ENCODE measurements at places on chromosomes 11 and 22.

DNA sequence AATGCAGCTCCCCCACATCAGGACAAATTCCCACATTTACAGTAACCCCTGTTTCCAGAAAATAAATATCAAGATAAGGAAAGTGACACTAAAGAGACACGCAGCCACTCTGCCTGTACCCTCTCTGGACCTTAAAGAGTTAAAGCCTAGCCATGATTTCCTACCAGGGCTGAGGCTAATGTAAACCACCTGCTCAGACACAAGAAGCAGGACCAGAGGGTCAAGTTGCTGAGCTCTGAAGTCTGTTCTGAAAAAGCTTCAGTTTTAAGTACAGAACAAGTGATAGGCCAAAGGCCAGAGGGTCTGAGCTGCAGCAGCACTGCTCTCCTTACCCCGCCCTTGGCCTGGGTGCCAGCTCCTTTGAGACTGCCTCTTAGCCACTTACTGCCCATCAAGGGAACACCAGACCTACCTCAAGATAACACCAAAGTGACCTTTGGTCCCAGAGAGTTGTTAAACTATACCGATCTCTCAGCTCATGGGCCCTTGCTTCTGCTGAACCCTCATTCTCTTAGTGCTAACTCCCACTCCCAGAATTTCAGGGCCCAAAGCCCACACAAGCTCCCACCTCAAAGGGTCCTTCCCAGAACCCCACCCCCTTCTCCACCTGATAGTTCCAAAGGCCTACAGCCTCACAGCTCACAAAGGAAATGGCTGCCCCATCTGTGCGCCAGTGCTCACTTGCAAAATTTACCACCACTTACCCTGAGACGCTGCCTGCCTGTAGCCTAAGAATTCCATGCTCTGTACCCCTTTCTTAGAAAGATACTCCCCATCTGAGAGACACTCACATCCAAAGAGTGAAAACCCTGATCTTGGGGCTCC is 40.5 kb downstream of the IL18BP start:
- DNase-seq: no peak

- peak; percentile 91 for DNase-seq
Measured at GRCh38 chr11:47177229-47177845, 658 bp upstream of the ARFGAP2 start.

DNA sequence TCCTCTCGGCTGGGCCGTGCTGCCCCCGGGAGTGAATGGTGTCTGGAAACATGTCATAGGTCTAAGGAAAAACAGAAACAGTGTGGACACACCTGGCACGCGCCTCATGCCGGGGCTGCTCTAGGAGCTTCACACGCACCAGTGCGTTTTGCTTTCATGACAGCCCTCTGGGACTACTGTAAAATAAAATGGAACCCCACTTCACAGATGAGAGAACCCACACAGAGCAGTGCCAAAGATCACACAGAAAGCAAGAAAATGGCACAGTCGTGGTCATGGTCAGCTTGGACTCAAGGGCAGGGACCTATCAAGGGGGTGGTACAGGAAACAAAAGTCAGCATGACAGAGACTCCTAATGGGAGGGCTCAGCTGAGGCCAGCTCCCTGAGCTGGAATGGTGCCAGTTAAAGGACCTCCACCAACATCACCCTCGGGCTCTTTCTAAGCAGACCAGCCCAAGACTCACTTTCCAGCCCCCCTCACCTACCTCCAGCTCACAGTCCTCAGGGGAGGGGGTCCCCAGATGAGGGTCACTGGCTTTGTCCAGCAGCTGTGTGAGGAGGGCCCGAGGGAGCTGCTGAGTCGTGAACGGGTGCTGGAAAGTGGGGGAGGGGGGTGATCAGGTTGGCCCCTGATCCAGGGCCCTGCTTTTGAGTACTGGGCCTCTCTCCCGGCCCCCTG is 3.3 kb downstream of the MAP4K2 start:
- no peak for DNase-seq

DNA sequence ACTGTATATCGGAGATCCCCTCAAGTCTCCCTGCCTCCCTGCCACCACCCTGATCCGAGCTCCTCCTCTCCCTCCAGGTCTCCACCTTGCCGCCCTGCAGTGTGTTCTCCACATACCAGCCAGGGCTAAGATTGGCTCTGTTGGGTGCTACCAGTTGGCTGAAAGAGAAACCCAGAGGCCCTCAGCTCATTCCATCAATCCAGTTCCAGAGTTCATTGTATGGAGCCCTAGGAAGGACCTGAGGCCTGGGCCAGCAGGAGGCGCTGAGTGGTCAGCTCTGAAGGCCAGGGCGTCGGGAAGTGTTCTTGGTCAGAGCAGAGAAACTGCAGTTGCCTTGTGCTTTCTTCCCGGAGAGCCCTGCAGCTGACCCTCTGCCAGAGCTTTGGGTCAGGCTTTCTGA is 2.2 kb upstream of the TOP3B start:
- DNase-seq: peak; percentile 30

- DNase-seq: no peak
Measured at GRCh38 chr11:114109206-114110090, 49.9 kb downstream of the ZBTB16 start.

DNA sequence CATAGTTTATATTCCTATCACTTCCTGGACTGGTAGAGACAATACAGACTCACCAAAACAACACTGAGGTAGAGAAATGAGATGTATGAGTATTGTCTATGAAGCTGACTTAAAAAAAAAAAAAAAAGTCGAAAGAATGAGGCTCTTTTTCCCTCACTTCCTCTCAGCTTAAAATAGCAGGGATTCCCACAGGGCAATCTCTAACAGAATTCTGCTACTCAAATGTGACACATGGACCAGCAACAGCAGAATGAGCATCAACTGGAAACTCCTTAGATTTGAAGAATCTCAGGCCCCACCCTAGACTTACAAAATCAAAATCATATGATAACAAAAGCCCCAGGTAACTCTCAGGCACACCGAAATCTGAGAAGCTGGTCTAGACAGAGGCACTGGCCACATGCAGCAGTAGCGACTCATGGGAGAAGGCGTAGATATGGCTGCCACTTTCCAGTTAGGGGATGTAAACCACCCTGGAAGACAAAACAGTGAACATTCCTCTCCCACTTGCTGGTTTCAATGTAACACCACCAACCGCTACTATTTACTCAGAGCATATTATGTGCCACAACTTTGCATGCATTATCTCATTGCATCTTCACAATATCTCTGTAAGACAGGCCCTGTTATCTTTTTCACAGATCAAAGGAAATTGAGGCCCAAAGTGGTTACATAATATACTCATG is 128.0 kb downstream of the RBFOX2 start:
- no peak for DNase-seq

- no peak for DNase-seq
Measured at GRCh38 chr11:12067796-12068357, 42.5 kb upstream of the MICAL2 start.

DNA sequence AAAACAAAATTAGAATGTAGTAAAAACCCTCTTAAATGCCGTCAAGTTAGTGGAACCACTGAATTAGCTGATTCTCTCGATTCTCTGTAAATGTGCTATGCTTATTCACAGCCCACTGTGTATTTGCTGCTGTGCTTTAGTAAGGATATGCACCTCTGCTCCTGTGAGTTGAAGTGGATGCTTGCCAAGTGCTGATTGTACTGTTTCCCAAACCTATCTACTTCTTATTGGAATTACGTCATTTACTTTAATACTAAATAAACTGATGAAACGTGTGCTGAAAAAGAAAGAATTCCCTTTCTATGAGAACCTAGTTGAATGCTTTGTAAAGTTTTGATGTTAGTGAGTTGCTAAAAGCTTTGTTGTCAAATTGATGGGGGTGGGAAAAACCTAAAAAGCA is 158.4 kb downstream of the LRRC4C start:
- no peak for DNase-seq

GRCh38 chr22:36936362-36937116 is 23.1 kb downstream of the CSF2RB start:
- peak; percentile 13 for DNase-seq

- DNase-seq: peak; percentile 86
Measured at GRCh38 chr11:61797263-61797944, 4.7 kb downstream of the FEN1 start.

- DNase-seq: no peak
Measured at GRCh38 chr22:25775531-25775930, 33.5 kb downstream of the MYO18B start.

DNA sequence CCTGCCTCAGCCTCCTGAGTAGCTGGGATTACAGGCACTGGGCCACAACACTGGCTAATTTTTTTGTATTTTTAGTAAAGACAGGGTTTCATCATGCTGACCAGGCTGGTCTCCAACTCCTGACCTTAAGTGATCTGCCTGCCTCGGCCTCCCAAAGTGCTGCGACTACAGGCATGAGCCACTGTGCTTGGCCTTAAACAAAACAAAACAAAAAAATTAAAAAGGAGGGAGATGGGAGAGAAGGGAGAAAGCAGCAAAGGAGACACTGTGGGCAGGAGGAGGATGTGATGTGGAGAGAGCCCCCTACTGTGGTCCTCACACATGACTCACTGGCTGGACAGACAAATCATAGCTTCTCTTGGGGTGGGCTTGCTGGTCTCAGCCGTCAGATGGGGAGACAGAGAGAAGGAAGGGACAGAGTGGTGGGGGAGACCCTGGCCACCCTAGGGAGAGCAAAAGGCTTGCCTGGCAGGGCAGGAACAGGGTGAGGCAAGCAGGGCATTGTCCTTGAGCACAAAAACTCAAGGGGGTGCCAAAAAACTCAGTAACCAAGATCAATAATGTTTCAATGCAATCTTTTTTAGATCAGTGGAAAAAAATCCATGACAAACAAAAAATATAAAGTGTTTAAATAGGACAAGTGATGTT is 31.6 kb downstream of the TPST2 start:
- DNase-seq: no peak

GRCh38 chr11:116207421-116208141 is 565.2 kb downstream of the BUD13 start:
- DNase-seq: no peak
